ENCODE measurements at places on chromosomes 11 and 22.

DNA sequence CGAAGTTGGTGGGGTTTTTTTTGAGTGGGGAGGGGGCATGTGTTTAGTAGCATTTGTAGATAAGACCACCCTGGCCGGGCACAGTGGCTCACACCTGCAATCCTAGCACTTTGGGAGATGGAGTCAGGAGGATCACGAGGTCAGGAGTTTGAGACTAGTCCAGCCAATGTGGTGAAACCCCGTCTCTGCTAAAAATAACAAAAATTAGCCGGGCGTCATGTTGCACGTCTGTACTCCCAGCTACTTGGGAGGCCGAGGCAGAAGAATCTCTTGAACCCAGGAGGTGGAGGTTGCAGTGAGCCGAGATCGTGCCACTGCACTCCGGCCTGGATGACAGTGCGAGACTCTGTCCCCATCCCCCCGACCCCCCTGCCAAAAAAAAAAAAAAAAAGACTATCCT lies 34.6 kb downstream of the CECR2 start:
- no peak for DNase-seq

DNA sequence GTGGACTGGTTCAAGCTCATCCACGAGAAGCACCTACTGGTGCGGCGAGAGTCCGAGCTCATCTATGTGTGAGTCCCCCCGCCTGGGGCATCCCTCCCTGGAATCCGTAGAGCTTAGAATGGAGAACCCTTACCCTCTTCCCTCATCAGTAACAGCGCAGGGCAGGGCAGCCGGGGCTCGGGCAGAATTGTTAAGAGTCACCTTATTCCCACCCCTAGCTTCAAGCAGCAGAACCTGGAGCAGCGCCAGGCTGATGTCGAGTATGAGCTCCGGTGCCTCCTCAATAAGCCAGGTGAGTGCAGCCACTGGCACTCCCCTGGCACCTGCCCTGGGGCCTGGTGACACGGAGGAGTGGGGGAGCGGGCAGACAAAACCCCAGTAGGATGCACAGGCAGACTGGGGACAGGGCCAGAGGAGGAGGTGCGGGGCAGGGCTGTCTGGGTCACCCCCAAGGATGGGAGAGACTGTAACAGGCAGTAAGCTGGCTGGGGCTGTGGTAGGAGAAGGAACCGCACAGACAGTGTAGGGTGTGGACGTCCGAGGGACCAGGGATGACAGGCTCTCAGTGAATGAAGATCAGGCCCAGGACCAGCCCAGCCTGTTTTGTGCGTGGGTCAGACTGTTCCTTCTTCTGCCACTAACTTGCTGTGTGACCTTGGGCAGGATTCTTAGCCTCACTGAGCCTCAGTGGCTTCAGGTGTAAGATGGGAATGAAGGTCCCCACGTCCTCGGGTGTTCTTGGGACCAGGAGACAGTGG lies 20.4 kb downstream of the C22orf23 start:
- DNase-seq: no peak

- no peak for DNase-seq
These were observed 180.9 kb downstream of the KIF18A start for GRCh38 chr11:27926981-27927481.

DNA sequence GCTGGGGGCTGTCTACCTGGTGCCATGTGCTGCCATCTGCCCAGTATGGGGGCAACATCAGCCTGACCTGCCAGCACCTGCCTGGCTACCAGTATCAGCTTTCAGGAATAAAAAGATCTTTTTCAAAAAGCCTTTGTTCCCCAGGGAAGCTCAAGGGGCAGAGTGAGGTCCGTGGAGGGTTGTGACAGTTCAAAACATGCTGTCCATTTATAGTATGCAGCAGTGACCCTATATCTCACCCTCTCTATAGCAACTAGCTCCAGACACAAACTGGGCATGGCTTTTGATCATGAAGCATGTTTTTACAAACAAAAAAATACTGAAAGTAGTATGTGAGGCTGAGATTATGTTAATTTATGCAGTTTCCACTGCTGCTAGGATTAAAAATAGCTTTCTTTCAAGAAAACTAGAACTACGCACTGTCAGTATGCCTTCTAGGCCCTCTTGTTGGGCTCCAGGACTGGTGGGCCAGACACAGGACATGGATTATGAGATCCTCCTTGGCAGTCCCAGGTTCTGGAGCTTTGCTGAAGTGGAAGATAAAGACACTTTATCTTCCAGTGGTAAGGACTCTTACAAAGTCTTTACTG lies 23.4 kb downstream of the NAV2 start:
- DNase-seq: peak; percentile 21

- DNase-seq: no peak
These were observed 28.8 kb upstream of the ETS1 start for GRCh38 chr11:128616161-128616560.

GRCh38 chr11:82980292-82980691 lies 78.8 kb downstream of the DDIAS start:
- DNase-seq: no peak

GRCh38 chr11:106625566-106625965 lies 392.7 kb downstream of the GUCY1A2 start:
- DNase-seq: no peak

GRCh38 chr11:116876656-116877055 lies 39.2 kb upstream of the APOA1 start:
- no peak for DNase-seq

- DNase-seq: peak; percentile 53
These were observed 27.0 kb upstream of the AMOTL1 start for GRCh38 chr11:94741022-94741679.

All from NCI-H1092 (cell line).